ENCODE measurements at places on chromosomes 7 and 10. TPM values are rescaled to one million over a fixed set of nuclear protein-coding genes. Genes with fewer than 3 reads are reported as not detected.
A peak's percentile ranks its signal among the peaks of the same experiment; 100 is the strongest.

Gene A1CF
- polyA plus RNA-seq = 39.6 TPM

Gene CDNF
- polyA plus RNA-seq = 3.2 TPM

Gene DYDC2
- polyA plus RNA-seq = 0.42 TPM

DNA sequence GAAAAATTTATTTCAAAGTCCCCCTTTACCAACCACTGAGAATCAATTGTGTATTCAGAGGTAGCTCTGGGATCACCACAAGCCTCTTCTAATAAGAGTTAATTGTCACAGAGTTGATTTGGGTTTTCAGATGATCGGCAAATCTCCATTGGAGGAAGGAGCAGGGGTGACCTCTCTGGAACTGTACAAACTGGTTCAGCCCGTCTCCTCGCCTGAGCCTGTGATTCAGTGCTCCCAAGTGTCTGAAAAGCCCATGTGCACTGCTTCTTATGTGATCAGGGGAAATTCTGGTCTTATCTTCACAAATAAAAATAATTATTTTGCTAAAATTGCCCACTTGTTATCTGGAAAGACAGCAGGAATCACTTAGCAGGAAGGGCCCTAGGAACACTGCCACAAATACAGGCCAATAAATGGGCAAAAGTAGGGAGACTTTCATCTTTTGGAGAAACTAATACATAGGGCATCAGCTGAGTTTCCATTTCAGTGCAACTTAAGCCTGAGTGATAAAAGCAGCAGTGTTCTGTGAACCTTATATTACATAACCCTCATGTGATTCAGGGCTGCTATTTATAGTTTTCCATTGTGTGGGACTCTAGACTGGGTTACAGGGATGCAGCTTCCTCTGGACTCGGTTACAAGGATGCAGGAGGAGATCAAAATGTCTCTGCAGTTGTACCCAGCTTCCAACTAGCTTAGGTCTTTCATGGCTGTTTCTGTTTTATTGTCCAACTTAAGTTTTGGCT lies 32.3 kb downstream of the CDK1 start:
- DNase-seq = peak; percentile 72

- no peak for DNase-seq
Observed at GRCh38 chr7:115387137-115387536, 465.2 kb downstream of the MDFIC start.

DNA sequence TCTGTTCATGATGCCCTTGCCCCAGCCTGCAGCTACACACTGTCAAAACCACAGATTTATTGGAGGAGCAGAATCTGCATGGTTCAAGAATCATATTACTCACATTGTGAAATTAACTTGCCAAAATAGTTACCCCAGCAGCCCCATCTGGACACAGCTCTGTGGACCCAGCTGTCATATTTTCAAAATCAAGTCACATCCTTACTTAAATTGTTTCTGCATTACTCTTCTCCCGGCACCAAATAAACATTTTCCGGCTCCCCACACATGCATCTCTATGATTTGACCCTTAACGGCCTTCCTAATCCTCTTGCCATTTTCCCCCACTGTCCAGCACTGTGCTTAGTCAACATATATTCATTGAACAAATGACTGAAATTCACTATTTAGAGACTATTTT lies 43.8 kb upstream of the GPR26 start:
- no peak for DNase-seq

GRCh38 chr7:30226614-30227268 lies 57.7 kb upstream of the ZNRF2 start:
- DNase-seq = peak; percentile 57

GRCh38 chr7:64602518-64602917 lies 39.6 kb upstream of the ZNF680 start:
- DNase-seq = no peak

Gene NPSR1
- polyA plus RNA-seq = 0.16 TPM

DNA sequence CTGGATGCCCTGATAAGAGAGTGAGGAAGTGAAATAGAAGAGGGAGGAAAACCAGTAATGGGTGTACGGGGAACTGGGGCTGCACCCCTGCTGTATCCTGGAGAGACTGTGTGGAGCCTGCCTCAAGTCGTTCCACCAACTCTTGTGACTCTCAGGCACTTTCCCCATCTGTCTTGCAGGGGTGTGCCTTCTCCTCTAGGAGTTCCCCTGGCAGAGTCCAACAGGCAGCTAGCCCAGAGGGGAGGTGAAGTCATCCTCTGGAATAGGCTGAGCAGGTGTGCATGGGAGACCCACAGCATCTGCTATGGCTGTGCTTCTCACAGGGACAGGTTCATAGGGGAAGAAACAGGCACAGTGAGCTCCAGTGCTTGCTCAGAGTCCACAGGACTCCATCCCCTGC lies 46.8 kb downstream of the WIPF3 start:
- DNase-seq = no peak

GRCh38 chr7:125074141-125074540 lies 144.5 kb upstream of the POT1 start:
- DNase-seq = no peak

DNA sequence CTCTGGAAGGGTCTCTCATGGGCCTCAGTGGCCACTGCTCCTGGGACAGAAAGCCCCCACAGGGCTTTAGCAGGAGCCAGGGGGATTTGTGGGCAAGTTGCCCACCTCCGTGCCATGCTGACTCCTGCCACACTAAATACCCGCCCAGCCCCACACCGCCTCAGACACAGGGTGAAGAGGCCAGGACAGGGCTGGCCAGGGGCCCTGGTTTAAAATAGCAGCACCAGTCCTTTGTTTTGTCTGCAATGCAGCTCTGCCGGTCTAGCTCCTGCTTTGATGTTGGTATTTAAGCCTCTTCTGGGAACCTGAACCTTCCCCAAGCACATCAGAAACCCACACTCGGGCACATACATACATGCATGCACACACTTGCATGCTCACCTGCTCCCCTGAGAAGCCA lies 14.4 kb upstream of the TNRC18 start:
- DNase-seq = no peak

DNA sequence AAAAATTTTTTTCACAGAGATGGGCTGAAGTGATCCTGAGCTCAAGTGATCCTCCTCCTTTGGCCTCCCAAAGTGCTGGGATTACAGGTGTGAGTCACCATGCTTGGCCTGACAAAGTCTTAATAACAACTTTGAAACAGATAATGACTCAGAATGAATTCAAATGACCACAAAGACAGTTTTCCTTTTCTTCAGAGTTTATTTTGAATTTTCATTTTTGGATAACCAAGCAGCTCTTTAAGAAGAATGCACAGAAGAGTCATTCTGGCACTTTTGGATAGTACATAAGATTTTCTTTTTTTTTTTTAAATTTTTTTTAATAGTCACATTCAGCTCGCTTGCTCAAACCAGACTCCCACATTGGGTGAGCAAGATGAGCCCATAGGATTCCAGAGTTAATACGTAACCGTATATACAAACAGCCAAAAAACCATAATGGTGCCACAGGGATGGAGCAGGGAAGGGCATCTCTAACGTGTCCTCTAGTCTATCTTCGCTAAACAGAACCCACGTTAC lies 43.0 kb upstream of the NMT2 start:
- DNase-seq = no peak

DNA sequence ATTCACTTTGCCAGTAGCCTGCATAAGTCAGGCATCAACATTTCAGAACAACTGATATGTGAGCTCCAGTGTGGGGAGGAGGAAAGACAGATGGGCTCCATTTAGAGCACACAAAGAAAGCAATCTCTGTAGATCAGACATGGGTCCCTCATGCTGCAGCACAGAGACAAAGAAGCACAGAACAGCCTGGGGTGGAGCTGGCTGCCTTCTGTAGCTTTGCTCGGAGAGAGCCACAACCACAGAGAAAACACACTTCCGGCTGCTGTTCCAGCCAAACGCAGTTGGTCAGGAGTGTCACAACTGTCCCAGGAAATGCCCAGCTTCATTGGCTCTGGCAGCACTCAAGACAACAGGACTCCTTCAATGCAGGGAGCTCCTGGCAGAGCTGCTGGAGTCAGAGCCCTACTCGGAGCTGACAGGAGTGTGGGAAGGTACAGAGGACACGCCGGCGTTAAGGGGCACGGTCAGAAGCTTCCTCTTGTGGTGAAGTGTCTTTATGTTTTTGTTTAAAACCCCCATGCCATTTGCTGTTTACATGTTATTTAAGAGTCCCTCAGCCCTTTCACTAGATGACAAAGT lies 494.4 kb downstream of the TCERG1L start:
- no peak for DNase-seq

DNA sequence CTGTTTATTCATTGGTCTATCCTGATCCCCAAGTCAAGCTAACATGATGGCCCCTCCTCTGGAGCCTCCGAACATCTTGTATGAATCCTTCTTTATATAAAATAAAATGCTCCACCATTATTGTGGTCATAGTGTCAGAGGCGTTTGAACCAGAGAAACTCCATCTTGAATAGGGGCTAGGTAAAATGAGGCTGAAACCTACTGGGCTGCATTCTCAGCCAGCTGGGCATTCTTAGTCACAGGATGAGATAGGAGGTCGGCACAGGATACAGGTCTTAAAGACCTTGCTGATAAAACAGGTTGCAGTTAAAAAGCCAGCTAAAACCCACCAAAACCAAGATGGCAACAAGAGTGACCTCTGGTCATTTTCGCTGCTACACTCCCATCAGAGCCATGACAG lies 905.8 kb upstream of the AUTS2 start:
- no peak for DNase-seq

DNA sequence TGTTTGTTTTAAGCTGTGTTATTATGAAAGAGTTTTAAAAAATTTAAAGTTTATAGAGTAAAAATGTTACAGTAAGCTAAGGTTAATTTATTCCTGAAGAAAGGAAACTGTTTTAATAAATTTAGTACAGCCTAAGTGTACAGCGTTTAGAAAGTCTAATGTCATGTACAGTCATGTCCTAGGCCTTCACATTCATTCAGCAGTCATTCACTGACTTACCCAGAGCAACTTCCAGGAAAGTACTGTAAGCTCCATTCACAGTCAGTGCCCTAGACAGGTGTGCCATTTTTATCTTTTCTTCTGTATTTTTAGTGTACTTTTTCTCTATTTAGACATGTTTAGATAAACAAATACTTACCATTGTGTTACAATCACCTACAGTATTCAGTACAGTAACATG lies 126.8 kb downstream of the TPK1 start:
- no peak for DNase-seq

Gene EN2
- not detected for polyA plus RNA-seq

Gene OR13A1
- polyA plus RNA-seq = 0.06 TPM

- no peak for DNase-seq
Observed at GRCh38 chr10:128892005-128892404, 575.0 kb upstream of the MGMT start.

Gene INTS15
- polyA plus RNA-seq = 28.6 TPM

DNA sequence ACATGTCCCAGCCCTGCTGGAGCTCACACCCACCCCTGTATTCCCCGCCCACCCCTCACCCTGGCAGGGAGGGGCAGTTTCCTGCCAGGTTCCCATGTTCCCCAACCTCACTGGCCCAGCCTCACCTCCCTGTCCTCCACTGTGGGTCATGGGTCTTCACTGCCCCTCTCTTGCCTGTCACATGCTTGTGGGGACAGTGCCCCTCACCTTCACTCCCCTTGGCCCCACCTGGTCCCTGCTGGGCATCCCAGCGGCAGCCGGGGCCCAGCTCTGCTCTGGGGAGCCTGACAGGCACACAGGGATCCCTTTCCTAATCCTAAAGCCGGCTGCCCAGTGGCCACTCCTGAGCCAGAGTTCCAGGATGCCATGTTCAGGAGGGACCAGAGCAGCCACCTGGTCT lies 21.4 kb upstream of the ZNF862 start:
- DNase-seq = no peak

- no peak for DNase-seq
Observed at GRCh38 chr7:41459183-41459582, 243.7 kb downstream of the INHBA start.
